ENCODE measurements at places on chromosomes 4 and X.

DNA sequence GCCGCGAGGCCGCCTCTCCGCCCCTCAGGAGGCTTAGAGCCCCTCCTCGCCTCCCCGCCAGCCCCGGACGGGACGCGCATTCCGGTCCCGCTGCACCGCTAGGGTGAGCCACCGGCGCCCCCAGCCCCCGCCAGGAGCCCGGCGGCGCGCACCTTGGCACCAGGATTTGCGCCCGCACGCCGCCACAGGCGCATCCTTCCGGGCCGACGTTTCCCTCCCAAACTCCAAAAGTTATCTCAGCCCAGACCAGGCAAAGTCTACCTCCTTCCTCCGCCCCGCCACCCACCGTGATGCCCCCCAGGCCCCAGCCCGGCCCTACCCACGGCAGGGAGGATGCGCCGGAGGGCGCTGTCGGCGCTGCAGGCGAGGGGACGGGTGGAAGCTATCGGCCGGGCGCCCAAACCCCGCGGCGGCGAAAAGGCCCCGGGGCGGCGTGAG, 538 bp downstream of the SCML2 start:
- DNase-seq, result no peak

- DNase-seq, result no peak
Measured at GRCh38 chr4:21885241-21885640, 63.3 kb downstream of the KCNIP4 start.

GRCh38 chr4:71229477-71230270, 109.1 kb upstream of the SLC4A4 start:
- DNase-seq, result no peak

GRCh38 chr4:81694176-81694913, 222.6 kb upstream of the RASGEF1B start:
- no peak for DNase-seq

DNA sequence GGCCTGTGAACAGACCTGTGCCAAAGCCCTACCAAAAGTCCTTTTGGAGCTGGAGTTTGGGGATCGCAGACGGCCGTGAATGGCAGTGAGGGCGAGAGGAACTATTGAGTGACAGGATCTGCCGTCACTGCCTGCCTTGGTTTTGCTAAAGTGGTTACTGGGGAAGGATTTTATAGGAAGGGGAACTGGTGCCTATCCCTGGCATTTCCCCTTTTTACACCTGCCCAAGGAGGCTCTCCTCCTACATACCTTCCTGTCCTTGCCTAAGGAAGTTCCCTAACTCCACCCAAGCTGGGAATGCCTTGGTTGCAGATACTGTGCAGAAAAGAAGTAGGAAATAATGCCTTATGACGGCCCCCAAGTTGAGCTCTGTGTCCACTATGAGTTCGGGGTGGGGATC, 14.5 kb downstream of the LONRF3 start:
- DNase-seq, result no peak

- no peak for DNase-seq
Measured at GRCh38 chrX:147228153-147228552, 413.6 kb upstream of the CXorf51A start.

- no peak for DNase-seq
Measured at GRCh38 chr4:80831383-80832361, 198.8 kb upstream of the BMP3 start.

- no peak for DNase-seq
Measured at GRCh38 chr4:8312976-8313375, 43.4 kb downstream of the HTRA3 start.

GRCh38 chr4:90689739-90690138, 562.5 kb downstream of the CCSER1 start:
- DNase-seq, result no peak

- DNase-seq, result no peak
Measured at GRCh38 chrX:68829582-68830418, 979 bp downstream of the EFNB1 start.

GRCh38 chrX:28124416-28124815, 143.2 kb upstream of the DCAF8L1 start:
- DNase-seq, result no peak

DNA sequence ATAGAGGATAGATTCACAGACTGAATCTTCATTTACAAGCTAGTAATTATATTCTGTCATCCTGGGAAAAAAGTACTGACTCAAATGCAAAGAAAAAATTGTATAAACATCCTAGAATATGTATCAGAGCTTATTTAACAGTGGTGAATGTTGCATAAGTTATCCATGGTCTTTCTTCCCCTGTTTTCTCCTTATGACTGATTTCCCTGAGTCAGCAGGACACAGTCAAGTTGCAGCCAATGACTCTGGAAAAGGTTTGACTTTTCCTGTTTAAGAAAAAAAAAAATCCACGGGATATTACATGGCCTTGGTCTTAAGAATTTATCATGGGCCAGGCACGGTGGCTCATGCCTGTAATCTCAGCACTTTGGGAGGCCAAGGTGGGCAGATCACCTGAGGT, 36.5 kb downstream of the INPP4B start:
- DNase-seq, result no peak

- no peak for DNase-seq
Measured at GRCh38 chr4:103424853-103425252, 226.7 kb upstream of the CENPE start.

GRCh38 chr4:52619591-52619931, 39.5 kb downstream of the USP46 start:
- no peak for DNase-seq

Measured in stimulated activated CD8-positive, alpha-beta memory T cell treated with anti-CD3 and anti-CD28 coated beads, Interleukin-15, amount 100 ng/mL, for 4 hours (primary cell).